NCI-H526 (cell line): ENCODE measurements at places on chromosomes 16 and 17.

- no peak for DNase-seq
Measured at GRCh38 chr16:89547860-89548259, 12.6 kb upstream of the RPL13 start.

- DNase-seq, result no peak
Measured at GRCh38 chr17:19024101-19025078, 19.8 kb upstream of the FAM83G start.

DNA sequence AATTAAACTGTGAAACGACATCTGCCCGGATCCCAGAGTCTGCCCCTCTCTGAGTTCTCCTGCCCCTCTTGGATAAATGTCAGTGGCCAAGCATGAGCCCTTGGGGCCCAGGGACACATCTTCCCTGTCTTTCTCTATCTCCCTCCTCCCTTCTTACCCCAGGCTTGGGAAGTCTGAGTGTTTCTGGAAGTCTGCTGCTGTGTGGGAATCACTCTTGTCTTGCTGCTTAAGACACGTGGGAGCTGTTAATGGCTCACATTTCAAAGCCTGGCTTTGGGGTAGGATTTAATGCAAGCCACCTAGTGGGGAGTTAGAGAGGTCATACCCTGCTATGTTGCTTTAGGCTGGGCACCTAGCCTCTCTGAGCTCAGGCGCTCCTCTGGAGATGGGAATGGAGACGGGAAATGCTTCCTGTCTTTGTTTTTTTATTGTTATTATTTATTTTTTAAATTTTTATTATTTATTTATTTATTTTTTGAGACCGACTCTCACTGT lies 218.5 kb upstream of the CIBAR2 start:
- peak; percentile 76 for DNase-seq

DNA sequence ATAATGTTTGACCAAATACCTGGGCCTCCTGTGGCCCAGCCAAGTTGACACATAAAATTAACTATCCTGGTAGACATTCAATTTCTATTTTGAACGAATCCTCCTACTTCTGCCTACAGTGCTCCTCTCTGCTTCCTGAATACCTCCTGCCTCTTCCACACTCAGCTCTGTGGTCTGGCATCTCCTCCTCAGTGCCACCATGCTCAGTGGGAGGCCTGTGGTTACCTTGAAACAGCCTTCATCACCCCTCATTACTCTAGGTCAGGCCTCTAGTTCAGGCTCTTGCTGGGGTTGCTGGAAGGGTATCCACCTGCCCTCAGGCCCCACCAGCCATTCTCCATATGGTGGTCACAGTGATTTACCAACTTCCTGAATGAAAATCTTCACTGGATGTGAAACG lies 5.1 kb downstream of the LYRM9 start:
- DNase-seq, result no peak

GRCh38 chr17:6779411-6779810 lies 3.4 kb downstream of the FBXO39 start:
- DNase-seq, result no peak

GRCh38 chr17:65975878-65976277 lies 216.1 kb downstream of the CEP112 start:
- no peak for DNase-seq

- peak; percentile 71 for DNase-seq
Measured at GRCh38 chr17:46191322-46192188, 1.7 kb downstream of the KANSL1 start.

DNA sequence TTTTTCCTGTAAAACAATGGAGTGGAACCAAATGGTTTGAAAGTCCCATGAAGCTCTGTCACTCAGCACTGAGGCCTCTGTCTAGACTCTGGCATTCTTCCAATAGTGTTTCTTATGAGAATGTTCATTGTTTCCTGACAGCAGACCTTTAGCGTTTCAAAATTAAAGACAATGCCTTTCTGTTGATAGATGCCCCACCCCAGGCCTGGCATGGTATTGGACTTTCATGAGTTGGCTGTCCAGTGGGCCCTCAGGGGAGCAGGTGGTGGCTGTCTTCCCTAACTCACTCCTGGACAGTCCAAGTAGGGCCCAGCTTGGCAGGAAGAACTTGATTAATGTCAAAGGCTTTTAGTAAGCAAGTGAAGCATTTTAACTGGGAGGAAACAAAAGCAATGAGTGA lies 186.5 kb upstream of the CCL2 start:
- DNase-seq, result no peak

- DNase-seq, result no peak
Measured at GRCh38 chr16:72848759-72849664, 198.9 kb downstream of the ZFHX3 start.

DNA sequence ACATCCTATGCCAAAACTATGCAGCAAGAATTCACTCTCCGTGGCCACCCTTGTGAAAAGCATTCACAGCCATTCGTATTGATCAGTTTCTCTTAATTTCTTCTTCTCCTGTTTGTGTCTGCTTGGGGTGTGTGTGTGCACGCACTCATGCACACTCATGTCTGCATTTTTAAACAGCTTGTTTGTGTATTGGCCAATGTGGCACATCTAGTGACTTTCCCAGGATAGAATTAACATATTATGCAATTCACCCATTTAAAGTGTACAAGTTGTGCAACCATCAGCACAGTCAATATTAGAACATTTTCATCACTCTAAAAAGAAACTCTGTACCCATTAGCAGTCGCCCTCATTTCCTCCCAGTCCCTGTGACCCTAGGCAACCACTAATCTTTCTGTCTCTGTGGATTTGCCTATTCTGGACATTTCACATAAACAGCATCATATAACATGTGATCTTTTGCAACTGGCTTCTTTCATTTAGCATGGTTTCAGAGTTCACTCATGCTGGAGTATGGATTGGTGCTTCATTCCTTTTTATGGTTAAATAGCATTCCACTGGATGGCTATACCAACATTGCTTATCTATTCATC lies 20.1 kb downstream of the IRX3 start:
- DNase-seq, result no peak

DNA sequence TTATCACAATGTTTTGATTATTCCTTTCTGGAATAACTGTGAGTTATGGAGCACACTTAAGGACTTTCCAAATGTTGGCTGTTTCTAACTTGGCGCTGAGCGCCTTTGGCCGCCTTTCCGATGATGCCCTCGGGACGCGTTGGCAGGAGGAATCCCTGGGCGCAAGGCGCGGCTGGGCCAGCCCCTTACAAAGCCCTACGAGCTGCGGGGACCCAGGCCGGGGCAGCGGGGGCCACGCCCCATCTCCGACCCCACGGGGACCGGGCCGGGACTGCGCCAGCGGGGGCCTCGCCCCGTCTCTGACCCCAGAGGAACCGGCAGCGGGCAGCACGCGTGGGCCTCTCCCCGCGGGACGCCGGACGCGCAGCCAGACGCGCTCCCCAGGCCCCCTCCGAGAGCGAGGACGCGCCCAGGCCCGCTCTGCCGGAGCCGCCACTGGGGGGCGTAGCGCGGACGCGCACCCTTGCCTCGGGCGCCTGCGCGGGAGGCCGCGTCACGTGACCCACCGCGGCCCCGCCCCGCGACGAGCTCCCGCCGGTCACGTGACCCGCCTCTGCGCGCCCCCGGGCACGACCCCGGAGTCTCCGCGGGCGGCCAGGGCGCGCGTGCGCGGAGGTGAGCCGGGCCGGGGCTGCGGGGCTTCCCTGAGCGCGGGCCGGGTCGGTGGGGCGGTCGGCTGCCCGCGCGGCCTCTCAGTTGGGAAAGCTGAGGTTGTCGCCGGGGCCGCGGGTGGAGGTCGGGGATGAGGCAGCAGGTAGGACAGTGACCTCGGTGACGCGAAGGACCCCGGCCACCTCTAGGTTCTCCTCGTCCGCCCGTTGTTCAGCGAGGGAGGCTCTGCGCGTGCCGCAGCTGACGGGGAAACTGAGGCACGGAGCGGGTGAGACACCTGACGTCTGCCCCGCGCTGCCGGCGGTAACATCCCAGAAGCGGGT lies at the start of gene GAA:
TSS of gene GAA (plus strand) at position 571 of the 935 bp plus-strand sequence. CDS start 3,006 bp downstream, outside the sequence.
- DNase-seq, result peak; percentile 92

GRCh38 chr16:30004424-30004776 lies 6.4 kb downstream of the DOC2A start:
- DNase-seq, result no peak

DNA sequence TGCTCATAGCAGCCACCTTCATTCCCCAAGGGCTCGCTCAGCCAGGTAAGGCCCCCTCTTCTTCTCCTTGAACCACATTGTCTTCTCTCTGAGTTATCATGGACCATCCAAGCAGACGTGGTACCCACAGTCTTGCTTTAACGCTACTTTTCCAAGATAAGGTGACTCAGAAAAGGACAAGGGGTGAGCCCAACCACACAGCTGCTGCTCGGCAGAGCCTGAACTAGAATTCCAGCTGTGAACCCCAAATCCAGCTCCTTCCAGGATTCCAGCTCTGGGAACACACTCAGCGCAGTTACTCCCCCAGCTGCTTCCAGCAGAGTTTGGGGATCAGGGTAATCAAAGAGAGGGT lies 272 bp downstream of the CCL2 start:
- no peak for DNase-seq

GRCh38 chr16:8677481-8677880 lies 3.1 kb downstream of the ABAT start:
- no peak for DNase-seq

DNA sequence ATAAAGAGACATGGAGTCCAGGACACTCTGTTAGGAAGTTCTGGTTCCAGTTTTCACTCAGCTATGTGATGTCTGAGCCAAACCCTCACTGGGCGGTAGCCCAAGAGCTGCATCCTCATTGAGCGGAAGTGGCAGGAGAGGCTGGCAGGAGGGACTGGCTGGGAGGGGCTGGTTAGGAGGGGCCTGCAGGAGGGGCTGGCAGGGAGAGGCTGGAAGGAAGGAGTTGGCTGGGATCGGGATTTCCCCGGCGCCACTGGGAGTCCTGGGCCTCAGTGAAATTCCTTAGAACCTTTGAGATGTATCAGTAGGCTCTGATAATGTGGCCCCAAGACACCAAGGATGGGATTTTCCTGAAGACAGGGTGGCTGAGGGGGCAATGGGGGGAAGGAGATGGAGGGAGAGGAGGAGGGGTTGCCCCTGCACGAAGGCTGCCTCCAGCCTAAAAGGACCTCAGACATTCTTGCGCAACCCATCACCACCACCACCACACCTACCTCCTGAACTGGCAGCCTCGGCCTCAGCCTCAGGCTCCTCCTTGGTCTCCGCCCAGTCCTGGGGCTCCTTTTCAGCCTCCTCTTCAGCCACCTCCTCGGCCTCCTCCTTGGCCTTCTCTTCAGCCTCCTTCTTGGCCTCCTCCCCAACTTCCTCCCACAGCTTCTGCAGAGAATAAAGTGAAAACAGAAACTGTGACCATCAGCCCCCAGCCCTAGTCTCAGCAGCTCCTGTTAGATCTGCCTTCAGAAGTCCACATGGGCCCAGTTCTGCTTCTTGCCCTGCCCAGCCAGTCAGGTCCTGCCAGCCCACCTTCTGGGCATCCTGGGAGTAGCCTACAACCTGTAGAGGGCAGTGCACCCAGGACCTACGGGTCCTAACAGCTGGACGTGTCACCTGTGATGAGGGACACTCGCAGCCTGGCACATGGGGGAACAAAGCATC lies 31.7 kb downstream of the CNGB1 start:
- DNase-seq, result no peak

DNA sequence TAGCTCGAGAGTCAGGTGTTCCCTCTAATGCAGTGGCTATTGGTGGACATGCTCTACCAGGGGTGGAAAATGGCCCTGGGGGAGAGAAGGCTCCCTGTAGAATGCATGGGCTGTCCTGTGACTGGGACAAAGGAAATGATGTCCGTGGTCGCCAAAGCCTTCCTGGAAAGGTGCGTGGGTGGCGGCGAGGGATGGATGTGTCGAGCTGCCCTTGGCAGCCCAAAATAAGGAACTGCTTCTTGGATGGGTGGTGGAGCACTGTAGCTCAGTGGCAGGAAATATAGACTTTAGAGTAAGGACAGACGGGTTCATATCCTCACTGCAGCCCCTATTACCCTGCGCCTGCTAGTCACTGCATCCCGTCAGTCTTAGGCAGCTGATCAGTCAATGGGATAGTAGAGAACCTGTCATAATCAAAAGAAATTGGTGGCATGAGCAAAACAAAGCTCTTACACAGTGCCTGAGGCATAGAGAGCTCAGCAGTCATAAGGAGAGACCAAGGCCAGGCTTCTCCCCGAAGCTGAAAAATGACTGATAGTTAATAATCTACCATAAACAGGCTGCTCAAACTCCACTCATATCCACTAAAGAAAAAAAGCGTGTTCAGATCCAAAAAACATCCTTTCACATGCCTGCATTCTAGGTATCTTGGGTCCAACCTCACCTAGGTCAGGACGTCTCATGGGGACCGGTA lies 123.5 kb upstream of the PLCG2 start:
- no peak for DNase-seq

DNA sequence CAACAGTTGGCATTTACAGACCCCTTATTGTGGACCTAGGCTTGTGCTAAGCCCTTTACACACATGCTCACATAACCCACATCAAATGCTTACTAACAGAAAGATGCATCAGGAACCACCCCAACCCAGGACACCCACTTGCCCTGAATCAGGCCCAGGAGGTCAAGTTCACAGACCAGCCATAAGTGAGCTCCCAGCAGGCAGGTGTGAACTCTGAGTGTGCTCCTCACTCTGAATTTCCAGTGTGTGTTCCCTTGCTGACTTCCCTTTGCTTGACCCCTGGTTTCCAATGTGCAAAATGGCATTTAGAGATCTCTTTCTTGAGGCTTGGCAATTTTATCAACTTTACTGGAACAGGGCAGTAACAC lies 87.0 kb downstream of the BMERB1 start:
- no peak for DNase-seq

DNA sequence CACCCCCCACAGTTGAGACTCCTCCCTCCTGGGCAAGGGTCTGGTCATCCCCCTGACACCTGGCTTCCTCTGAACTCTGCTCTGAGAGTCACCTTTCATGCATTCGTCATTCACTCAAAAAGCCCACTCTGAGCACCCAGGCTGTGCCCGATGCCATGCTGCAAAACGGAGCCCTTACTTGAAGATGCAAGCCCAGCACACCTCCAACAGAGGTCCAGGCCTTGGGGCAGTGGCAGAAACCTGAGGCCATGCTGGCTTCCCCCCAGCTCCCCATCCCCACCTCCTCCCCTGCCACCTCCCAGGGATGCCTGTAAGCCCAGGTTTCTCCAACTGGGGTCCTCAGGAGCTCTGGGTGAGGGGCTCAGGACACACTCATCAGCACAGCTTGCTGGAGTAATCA lies 67.7 kb upstream of the TNRC6C start:
- DNase-seq, result no peak

GRCh38 chr17:17377071-17377967 lies 74.1 kb downstream of the NT5M start:
- no peak for DNase-seq

DNA sequence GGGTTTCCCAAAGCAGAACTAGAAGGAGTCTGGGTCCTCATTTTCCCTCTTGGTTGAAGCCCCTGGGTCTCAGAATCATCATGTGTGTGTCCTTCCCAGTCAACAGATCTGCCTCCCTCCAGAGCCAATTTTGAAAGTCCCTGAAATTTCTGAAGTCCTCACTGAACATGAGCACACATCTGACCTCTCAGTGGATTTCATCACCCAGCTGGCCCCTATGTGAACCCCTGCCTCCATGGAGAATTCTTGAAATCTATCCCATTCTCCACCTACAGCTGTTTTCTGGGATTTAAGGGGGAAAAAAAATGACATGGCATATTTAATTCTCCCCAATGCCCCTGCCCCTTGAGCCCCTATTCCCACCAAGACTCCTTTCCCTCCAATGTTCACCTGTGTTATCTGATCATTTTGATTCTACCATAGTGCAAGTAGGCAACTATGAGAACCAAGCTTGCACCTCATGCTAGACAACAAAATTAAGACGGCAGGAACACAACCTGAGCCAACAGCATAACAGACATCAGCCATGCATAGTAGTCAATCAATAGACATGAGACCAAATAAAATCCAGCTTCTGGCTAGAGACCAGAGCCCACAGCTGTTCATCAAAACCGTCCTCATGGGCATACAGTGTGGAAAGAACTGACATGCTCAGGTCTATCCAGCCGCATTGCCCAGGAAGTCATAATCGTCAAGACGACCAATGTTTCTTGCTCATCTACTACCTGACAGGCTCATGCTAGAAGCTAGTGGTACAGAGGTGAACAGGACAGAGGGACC lies 14.9 kb downstream of the SOX9 start:
- no peak for DNase-seq
